Kasumi-1 (cell line): ENCODE measurements at places on chromosomes 2 and 18.

- DNase-seq, result no peak
Measured at GRCh38 chr2:19739256-19739655, 162.5 kb downstream of the TTC32 start.

GRCh38 chr18:54069729-54070128 is 154.7 kb downstream of the MBD2 start:
- no peak for DNase-seq

DNA sequence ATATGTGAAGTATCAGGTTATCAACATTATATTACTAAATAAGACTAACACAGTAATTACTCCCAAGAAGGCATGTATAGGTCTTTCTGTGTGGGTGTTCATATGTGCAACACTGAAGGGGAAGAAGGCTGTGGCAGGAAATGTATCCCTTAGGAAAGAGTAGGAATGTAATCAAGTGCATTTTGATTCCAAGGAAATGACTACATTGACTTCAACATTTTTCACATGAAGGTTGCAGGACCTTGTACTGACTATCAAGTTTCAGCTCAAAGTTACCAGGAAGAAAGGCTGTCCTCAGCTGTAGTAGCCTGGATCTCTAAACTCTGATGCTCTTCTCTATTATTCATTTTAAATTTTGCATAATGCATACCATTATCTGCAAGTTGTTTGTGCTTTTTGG is 680.8 kb downstream of the NYAP2 start:
- no peak for DNase-seq

GRCh38 chr2:191114403-191114886 is 36.3 kb downstream of the STAT4 start:
- DNase-seq, result no peak

GRCh38 chr2:75025216-75025615 is 66.8 kb downstream of the POLE4 start:
- no peak for DNase-seq

DNA sequence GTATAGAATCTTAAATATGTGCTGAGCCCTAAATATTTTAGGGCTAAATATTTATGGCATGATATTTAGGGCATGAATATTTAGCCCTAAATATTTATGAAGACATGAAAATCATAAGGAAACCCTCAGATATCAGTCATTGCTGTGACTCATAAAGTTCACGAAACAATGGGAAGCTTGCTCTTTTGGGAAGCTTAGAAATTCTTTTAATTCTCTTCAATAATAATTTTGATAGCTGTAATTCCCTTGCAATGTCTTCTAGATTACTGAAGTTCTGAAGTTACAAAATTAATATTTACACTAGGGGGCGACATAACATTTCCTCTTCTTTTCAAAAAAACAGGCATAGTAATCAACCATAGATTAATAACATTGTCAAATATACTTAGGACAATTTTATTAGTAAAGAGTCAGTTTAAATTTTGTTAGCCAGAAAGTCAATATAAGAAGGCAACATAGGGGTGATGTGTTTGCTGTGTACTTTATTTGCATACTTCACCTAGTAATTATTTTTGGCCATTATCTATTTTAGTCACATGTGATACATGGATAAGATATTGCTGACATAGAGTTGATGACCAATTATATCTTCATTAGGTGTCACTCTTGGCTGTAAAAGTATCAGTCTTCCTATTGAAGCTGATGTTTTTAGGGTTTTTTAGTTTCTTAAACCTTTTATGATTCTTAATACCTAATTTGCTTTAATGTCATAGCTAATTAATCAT is 13.2 kb downstream of the ZNF804A start:
- peak; percentile 73 for DNase-seq

DNA sequence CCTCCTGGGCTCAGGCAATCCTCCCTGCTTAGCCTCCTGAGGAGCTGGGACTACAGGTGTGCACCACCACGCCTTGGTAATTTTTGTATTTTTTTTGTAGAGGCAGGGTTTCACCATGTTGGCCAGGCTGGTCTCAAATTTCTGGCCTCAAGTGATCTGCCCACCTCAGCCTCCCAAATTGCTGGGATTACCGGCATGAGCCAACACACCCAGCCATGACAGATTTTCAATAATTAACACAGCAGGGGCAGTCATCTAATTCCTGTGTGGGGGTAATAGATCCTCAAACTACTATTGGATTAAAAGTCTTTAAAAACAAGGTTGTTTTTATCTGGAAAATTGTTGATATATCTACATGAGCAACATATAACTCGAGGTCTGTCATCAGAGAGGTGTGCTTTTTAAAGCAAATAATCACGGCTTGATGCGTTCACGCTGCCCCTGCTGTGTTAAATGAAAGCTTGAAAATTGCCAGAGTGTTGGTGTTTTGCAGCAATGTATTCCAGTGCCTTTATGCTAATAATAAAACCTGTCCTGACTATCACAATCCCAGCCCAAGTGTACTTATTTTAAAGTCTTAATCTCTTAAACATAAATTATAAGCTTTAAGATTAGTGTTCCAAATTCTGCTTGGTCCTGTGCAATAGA is 35.6 kb upstream of the ASB1 start:
- DNase-seq, result no peak

DNA sequence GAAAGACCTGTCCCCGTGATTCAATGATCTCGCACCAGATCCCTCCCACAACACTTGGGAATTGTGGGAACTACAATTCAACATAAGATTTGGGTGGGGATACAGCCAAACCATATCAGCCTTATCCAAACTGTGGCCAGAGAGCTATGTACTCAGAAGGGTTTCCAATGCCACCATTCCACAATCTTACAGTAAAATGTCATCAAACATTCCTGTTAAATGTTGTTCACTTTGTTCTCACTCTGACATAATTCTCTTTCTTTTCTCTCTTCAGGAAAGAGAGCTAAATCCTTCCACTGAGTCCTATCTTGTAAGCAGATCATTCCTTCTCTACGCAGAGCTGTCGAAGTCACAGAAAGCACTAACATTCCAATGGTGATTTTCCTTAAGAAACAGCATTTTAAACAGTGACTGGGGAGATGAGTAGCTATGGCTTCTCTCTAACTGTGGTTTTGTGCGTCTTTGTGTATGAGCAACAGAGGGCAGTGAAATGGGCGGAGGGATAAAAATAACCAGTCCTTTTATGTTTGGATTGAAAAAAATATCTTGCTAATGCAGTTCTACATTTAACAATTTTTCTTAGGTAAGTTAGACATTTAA is 684.7 kb downstream of the EPHA4 start:
- no peak for DNase-seq

GRCh38 chr2:231925303-231926179 is 655 bp downstream of the NPPC start:
- DNase-seq, result no peak

DNA sequence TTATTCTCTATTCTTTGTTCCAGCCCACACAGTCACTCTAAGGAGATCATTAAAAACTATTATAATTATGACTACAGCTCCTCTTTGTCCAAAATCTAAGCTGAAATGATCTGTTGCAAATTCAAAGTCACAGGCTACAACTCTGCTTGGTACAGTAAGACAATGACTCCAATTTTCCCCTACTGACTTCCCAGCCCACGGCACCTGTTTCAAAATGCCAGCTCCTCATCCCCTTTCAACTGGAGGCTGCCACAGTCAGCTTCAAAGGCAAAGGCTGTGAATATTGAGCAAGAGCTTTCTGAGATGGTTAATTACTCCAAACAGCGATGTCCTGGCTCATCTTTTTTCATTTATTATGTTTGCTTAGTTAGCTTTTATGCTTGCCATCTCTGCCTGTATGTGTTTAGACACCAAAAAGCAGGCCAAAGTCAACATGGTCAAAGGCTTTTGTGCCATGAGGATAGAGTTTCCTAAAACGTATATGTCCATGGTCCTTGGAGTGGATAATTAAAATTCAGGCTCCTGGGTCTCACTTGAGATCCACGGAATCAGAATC is 141.1 kb downstream of the DOCK10 start:
- DNase-seq, result no peak

- no peak for DNase-seq
Measured at GRCh38 chr2:125070726-125071505, 1045.8 kb downstream of the CNTNAP5 start.

DNA sequence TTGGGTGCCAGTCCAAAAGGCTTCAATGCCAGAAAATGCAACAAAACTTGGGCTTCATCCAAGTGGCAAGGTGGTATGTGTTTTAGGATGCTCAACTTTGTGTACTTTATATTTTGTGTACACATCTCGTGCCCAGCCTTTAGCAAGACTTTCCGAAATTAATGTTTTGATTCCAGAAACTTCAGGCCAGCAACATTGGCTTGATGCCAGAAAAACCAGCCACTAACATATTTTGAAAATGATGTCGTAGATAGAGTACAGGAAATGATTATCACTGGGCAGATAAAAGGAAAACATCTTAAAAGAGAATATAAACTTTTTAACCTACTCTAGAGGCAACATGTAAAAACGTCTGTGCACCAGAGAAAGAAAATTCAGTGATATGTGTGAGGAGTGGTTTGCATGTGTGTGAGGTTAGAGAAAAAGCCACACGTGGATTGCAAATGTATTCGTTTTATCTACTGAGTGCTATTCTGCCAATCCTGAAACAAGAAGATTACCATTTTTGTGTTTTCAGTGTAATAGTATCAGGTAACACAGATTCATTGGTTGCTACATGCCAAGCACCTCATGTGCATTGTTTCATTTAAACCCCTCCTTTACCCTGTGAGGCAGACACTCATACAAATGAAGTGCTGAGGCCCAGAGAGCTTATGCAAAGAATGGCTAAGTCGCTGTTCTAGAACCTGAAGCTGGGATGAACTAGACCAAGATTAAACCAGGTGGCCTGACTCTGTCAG is 264.8 kb downstream of the C1D start:
- DNase-seq, result no peak

DNA sequence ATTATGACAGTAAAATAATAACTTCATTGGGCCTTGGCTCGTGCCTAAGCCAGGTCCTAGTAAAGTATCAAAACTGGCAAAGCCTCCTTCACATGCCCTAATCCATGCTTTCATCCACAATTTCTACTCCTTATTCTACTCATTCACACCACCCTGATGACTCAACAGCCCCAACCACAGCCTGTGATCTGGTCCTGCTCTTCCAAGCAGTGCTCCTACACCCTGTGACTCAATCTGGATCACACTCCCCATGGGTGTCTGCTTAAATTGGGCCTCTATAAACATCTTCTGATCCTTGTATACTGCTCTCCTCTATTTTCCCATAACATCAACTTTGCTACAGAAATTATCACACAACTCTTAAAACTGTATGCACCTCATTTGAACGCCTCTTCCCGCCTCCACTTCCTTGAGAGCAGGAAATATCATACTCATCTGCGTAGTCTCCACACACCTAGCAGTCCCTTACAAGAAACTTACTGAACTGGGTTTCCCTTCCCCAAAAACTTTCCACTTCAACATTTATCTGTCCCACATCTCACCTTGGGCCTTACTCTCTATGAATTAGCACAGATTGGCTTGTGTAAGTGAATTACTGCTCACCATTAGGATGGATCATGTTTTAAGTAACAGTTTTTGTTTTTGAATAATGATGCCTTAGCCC is 15.9 kb downstream of the GTF3C3 start:
- no peak for DNase-seq

- no peak for DNase-seq
Measured at GRCh38 chr18:62450546-62451410, 72.0 kb upstream of the ZCCHC2 start.

- DNase-seq, result no peak
Measured at GRCh38 chr18:9612977-9613376, 1.4 kb downstream of the PPP4R1 start.

DNA sequence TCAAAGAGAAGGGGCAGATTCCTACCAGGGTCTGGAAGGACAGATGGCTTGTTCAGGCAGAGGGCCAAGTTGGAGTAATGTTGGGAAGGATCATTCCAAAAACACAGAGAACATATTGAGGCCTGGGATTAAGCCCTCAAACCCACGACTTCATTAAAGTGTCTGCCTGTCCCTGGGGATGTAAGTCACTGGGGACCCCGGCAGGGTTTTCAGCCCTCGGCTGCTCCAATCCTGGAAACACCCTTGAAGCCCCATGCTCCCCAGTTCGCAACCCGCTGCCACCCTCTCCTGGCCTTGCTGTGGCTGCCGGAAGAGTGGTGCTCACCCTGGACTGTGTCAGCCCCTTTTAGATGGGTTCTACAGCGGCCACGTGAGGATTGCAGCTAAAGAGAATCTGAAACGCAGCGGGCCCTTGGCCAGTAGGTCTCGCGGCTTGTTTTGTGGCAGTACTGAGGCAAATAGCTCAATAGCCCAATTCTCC is 79.9 kb downstream of the EPAS1 start:
- DNase-seq, result no peak
